Hindlimb muscle (tissue), 1 donor: ENCODE measurements at places on chromosomes 6 and 20. TPM values are rescaled to one million over a fixed set of nuclear protein-coding genes. Genes with fewer than 3 reads are reported as not detected.

The CTSA gene
- polyA plus RNA-seq = 68.0 TPM

The TRIM31 gene
- polyA plus RNA-seq = not detected

The MTFR2 gene
- 2.2 TPM for polyA plus RNA-seq

The SLC13A3 gene
- 3.1 TPM for polyA plus RNA-seq

The CLPSL1 gene
- polyA plus RNA-seq = not detected

The POM121L2 gene
- polyA plus RNA-seq = not detected

The KHDC1L gene
- polyA plus RNA-seq = not detected

The OPRM1 gene
- polyA plus RNA-seq = not detected

The XRN2 gene
- 44.0 TPM for polyA plus RNA-seq

The RAMACL gene
- polyA plus RNA-seq = 0.46 TPM

The ENPP1 gene
- 11.0 TPM for polyA plus RNA-seq

The CALHM4 gene
- polyA plus RNA-seq = not detected

The C6orf118 gene
- polyA plus RNA-seq = 0.49 TPM

The OR12D3 gene
- polyA plus RNA-seq = not detected

The FOXQ1 gene
- polyA plus RNA-seq = 0.08 TPM

The DEFB132 gene
- not detected for polyA plus RNA-seq

The SPATA25 gene
- 9.2 TPM for polyA plus RNA-seq

The OR2H2 gene
- not detected for polyA plus RNA-seq

The PAX1 gene
- polyA plus RNA-seq = 0.97 TPM
